ENCODE measurements at places on chromosomes 13 and 19. TPM values are rescaled to one million over a fixed set of nuclear protein-coding genes. Genes with fewer than 3 reads are reported as not detected.
A peak's percentile ranks its signal among the peaks of the same experiment; 100 is the strongest.

- DNase-seq: no peak
Measured at GRCh38 chr13:79295906-79296706, 109.9 kb downstream of the RBM26 start.

- DNase-seq: no peak
Measured at GRCh38 chr19:19385896-19386869, 19.3 kb upstream of the GATAD2A start.

DNA sequence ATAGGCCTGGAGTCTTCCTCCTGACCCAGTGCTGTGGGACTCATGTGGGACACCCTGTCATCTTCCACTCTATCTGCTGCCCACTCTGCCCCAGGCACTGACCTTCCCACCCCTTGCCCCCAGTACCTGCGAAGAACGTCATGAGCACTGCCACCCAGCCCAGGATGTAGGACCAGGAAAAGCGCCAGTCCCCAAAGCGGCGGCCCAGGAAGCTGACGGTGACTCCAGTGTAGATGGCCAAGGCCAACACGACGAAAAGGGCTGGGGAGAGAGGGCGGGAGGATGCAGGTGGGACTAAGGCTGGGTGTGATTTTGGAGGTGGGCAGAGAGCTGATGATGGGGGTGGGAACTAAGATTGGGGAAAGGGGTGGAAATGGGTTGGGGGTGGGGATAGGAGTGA lies 7.4 kb downstream of the LIM2 start:
- DNase-seq: no peak

GRCh38 chr19:2524840-2525723 lies 49.2 kb downstream of the GADD45B start:
- no peak for DNase-seq

- peak; percentile 82 for DNase-seq
Measured at GRCh38 chr13:26019881-26020870, 31.6 kb downstream of the SHISA2 start.

DNA sequence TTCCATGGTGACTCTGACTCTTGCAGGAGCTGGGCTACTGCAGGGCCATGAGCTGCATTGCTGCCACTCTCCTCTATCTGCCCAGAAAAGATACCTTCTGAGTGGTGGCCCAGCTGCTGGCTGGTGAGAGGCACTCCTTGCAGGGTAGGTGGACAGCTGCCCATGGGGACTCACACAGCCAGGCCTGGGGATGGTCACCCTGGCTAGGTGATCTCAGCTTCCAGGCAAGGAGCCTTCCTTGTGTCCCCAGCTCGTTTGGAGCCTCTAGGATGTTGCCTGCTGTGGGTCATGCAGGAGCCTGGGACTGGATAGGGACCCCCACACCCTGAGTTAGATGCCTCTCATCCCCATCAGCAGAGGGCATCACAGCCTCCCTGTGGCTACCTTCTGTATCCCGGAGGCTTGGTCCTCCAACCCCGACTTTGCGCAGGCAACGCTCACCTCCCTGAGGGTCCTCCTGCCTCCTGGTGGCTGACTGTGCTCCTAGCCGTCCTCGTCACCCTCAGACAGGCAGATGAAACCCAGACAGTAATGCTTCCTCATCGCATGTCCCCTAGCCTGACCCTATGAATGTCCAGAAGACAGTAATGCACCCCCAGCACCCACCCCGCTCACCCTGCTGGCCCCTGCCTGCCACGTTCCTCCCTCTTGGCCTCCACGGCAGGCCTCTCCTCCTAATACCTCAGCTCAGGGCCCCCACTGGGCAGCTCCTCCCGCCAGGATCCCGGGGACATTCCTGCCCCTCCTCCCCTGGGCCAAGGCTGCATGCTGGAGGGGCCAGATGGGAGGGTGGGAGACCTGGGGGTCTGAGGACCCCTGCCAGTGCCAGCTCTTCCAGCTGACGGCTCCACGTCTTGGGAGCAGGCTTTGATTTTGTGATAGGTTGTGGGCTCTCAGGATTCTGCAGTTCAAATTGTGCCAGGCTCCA lies 13.6 kb upstream of the ZNF14 start:
- DNase-seq: no peak

- no peak for DNase-seq
Measured at GRCh38 chr13:53150568-53150967, 122.0 kb downstream of the OLFM4 start.

- DNase-seq: peak; percentile 12
Measured at GRCh38 chr13:42497798-42498197, 76.2 kb upstream of the TNFSF11 start.

GRCh38 chr13:94617389-94618000 lies 15.8 kb downstream of the GPR180 start:
- peak; percentile 34 for DNase-seq

GRCh38 chr13:109400624-109401257 lies 385.6 kb downstream of the IRS2 start:
- no peak for DNase-seq

- no peak for DNase-seq
Measured at GRCh38 chr19:35539314-35539713, 6.1 kb downstream of the GAPDHS start.

DNA sequence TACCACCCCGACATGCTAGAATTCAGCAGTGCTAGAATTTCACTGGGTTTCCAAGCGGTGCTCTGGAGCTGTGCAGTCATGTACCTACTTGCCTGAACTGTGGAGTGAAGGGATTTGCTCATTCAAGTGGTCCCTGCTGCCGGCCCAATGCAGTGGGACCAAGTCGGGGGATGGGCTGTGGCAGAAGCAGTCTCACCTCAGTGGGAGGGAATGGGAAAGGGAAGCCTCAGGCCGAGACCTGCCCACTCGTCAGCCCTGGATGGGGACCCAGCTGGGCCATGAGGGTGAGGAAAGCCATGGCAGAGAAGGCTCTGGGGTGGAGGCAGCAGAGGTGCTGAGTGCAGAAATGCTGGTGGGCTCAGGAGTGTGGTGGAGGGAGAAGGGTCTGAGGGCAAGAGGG lies 14.9 kb downstream of the KLHL26 start:
- no peak for DNase-seq

GRCh38 chr19:36081385-36081784 lies 26.7 kb downstream of the WDR62 start:
- DNase-seq: no peak

DNA sequence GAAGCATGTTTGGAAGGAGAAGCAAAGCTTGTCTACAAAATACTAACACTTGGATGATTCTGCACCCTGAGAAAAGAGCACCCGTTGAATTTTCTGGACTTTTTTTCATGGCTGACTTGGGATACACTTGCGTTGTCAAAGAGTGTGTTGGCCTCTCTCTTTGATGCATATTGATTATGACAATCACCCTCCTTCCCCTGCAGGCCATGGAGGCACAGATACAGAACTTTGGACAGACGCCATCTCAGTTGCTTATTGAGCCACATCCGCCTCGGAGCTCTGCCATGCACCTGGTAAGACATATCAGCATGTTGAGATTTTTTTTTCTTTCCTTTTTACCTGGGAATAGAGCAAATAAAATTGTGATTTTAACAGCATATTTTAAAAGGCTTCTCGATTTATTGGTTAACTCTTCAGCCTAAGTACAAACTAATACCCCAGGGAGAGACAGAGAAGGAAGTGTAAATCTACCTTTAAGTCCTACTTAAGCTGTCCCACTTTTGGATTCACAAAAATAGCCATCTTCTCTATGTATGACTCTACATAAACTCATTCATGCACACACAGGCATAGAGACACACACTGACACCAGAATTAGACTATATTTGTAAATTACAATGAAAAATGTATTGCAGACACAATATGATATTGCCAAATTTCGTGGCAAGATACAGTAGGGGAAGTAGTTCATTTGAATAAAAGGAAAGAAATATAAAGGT lies 169.7 kb upstream of the MAB21L1 start:
- no peak for DNase-seq

GRCh38 chr13:94210816-94211215 lies 268.7 kb downstream of the DCT start:
- DNase-seq: no peak

DNA sequence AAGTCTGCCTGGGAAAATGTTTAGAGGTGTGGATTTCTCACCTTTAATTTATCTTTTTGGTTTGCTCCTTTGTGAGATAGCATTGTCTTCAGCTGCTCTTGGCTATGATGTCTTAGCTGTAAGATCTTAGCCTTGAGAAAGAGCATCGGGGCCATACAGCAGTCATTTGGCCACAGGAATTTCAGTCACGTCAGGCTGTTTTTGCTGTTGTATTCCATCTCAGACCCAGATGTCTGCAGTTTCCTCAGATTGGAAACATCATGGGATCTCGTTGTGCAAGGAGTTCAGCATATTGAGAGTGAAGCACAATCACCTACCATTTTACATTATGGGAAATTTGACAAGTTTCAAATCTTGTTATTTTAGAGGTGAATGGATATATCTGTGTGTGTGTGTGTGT lies 89.3 kb upstream of the C1QTNF9B start:
- no peak for DNase-seq

GRCh38 chr19:2046046-2046907 lies 4.8 kb downstream of the MKNK2 start:
- DNase-seq: no peak

DNA sequence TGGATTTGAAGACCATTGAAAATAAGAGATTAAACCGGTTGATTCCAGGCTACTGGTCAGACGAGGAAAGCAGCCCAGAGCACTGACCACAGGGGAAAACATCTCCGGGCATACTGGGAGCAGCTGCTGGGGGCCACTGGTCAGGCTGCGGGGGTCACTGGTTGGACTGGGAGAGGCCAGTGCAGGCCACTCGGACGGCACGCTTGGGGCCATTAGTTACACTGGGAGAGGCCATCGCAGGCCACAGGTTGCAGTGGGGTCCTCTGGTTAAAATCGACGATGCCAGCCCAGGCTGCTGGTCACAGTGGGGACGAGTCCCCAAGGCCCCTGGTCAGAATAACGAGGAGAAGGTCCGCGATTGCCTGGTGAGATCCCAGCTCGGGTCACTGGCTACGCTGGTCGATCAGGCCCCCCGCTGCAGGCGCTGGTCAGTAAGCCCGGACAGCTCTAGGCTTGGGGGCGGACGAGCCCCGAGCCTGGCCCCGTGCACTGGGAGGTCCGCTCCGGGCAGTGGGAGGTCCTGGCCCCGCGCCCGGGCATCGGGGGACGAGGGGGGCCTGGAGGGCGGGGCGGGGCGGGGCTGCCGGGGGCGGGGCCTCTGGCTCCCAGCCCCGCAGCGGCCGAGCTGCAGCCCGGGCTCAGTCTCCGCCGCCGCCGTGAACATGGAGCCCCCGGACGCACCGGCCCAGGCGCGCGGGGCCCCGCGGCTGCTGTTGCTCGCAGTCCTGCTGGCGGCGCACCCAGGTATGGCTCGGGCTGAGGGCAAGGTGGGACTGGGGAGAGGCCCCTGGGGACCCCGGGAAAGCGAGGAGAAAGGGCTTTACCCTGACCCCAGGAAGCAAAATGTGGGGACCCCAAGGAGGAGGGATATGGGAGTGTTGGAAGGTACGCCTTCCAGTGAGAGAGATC lies at the start of gene BCAM:
BCAM (plus strand) TSS at position 641 of the 909 bp plus-strand sequence; CDS start at position 663, 22 bp downstream.
- no peak for DNase-seq

GRCh38 chr13:76884186-76884906 lies 1.9 kb downstream of the KCTD12 start:
- peak; percentile 76 for DNase-seq

- DNase-seq: peak; percentile 35
Measured at GRCh38 chr19:58562122-58563033, 4.0 kb upstream of the UBE2M start.

DNA sequence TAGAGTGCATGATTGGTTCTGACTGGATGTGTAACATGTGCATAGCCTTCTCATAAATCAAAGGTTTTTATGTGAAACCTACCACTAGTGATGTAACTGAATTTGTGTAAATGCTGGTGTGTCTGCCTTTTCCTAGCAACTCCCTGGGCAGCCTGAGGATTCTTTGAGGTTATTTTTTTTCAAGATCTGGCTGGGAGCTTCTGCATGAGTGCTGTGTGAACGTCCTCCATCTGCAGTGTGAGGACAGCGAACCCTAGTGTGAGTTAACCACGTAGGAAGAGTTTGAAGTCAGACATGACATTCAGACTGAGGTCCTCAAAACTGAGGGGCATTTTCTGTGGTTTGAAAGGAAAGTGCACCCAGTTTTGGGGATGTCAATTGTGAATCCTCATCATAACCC lies 39.9 kb downstream of the DPRX start:
- no peak for DNase-seq

DNA sequence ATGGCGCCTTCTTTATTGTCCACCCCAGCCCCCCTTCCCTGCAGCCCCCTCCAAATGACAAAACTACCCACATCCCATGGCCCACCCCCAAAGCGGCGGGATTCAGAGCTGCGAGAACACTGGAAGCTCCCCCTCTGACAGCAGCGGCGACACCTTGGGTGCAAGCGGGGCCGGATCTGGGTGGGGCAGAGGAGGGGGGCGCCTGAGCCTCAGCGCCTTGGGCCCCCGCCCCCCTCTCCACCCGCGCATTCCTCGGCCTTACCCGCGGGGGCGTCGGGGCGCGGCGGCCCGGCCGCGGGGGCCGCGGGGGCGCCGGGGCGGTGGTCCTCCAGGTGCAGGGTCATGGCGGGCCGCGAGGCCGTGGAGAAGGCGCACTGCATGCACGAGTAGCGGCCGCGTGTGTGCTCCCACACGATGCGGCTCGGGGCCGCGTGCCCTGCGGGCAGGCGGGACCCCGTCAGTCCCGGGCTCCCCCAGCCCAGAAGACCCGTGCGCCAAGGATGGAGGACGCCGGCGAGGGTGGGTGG lies 3.3 kb downstream of the ZNF414 start:
- DNase-seq: no peak

DNA sequence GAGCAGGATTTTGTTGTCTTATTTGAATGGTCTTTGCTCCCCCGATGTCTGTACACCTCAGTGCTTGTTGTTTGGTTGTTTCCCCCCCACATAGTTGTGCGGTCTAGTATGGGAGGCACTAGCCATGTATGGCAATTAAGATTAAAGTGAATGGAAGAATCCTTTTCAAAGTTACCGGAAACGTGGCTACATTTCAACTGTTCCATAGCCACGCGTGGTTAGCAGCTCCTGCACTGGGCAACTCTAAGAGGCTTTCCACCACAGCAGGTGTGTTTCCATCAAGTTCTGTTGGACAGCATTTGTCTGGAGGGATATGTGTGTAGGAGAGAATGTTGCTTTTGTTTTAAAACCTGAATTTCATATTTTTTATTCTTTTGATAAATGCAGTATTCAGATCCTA lies 247.3 kb downstream of the GGACT start:
- DNase-seq: no peak

- no peak for DNase-seq
Measured at GRCh38 chr13:30664689-30665275, 47.1 kb downstream of the USPL1 start.

- DNase-seq: peak; percentile 40
Measured at GRCh38 chr13:49220036-49220855, at the start of gene MLNR. MLNR (plus strand) TSS chr13:49220338; CDS start chr13:49220338, 0 bp downstream.

DNA sequence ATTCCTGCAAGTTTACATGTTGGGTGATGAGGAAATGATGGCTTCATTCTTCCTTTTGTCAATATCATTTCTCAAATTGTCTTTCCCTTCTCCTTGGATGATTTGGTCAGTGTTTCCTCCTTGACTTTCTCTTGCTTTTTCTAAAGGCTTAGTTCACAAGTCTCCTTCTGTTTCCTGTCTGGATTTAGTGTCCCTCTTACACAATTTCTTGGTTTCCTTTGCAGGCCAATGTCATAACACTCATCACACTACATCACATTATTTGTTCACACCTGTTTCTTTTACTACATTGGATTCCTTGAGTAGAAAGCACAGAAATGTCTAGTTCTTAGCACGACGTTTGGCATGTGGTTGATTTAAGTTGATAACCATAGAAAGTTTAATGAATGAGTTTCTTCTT lies 490.7 kb downstream of the TDRD3 start:
- no peak for DNase-seq

The ZNF681 gene
- total RNA-seq: 1.5 TPM

The TNFSF11 gene
- not detected for total RNA-seq

The KIR2DL1 gene
- total RNA-seq: not detected

The ZNF486 gene
- total RNA-seq: 6.8 TPM

The ZNF557 gene
- 14.0 TPM for total RNA-seq

The ARID3A gene
- 7.2 TPM for total RNA-seq

The ACER1 gene
- not detected for total RNA-seq

The NAPSA gene
- under 0.01 TPM for total RNA-seq

The FCER2 gene
- not detected for total RNA-seq

Data from dermis microvascular lymphatic vessel endothelial cell (primary cell).